ENCODE measurements at places on chromosomes 7 and 10.

DNA sequence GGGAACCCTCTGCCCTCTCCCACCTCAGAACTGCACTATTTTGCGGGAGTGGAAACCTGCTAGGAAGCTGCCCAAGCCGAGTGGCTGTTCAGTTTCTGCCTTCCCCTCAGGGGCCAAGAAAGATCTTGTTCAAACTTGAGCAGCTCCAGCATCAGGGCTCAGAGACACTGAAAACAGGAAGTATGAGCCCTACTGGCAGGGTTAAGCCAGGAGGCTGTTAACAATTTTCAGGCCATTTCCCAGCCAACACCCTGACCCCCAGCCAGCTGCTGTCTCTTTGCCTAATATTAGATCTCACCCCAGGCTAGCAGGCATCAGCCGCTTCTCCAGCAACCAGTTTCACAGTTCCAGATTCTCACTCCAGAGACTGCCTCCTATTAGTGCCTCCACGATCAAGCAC, 9.2 kb downstream of the PLAU start:
- DNase-seq = peak; percentile 61

DNA sequence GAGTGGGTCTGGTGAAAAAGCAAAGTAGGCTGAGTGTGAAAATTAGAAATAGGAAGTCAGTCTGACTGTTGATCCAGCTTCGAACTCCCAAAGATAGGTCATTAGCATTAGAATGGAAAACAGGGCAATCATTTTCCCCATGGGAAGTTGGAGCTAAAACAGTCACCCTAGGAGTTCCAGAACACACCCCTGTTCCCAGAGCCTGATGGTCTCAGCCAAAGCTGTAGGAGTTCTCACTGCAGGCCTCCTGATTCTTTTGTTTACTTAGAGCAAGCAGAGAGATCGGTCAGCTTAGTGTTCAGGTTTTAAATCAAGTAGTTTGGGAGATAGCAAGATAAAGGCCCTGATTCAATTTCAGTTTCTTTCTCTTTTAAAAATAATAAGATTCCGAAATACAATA, 28.8 kb upstream of the JCAD start:
- DNase-seq = no peak

- peak; percentile 57 for DNase-seq
Measured at GRCh38 chr10:91589015-91589657, 43.7 kb downstream of the PPP1R3C start.

GRCh38 chr7:120218712-120219111, 54.3 kb upstream of the KCND2 start:
- DNase-seq = no peak

DNA sequence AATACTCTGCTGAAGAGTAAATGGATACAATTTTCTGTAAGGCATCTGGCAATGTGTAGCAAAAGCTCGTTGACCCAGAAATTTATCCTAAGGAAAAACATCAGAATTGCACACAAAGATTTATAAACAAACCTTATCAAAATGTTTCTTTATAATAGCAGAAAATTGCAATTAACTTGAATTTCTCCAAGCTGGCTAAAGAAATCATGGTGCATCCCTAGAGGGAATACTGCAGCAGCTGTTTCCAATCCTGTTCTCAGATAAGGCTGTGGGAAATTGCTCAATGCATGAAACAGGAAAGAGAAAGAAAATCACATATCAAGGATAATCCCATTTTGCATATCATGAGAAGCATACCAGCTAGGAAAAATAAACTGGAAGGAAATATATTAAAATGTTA, 18.7 kb downstream of the TACR2 start:
- DNase-seq = no peak

DNA sequence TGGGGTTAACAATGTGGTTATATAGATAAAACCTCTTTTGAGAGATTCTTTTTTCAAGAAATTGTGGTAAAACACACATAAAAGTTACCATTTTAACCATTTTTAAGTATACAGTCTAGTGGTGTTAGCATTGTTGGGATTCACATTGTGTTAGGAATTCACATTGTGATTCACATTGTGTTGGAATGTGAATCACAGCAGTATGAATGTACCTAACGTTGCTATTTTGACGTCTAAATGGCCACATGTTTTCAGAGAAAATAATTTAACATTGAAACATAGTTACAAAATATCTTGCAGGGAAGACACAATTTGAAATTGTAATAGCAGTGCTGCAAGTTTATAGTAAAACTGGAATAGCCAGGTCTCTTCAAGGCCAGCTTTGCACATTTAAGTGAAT, 129.0 kb downstream of the BICC1 start:
- no peak for DNase-seq
